ENCODE measurements at places on chromosomes 11 and 22. TPM values are rescaled to one million over a fixed set of nuclear protein-coding genes. Genes with fewer than 3 reads are reported as not detected.

Gene CHRM1
- not detected for total RNA-seq

Gene BARX2
- total RNA-seq: not detected

Gene TMEM258
- 69.3 TPM for total RNA-seq

Gene ARHGAP20
- total RNA-seq: not detected

Gene LMNTD2
- 5.0 TPM for total RNA-seq

Gene ZNF70
- 7.7 TPM for total RNA-seq

Gene SCO2
- total RNA-seq: 2.8 TPM

Gene NRGN
- total RNA-seq: 11.1 TPM

Gene CD6
- 85.6 TPM for total RNA-seq

Gene OR10D3
- not detected for total RNA-seq

Gene UQCR10
- 35.4 TPM for total RNA-seq

Gene RBMXL2
- not detected for total RNA-seq

Gene ART5
- not detected for total RNA-seq

Gene OR8D4
- total RNA-seq: not detected

All from natural killer cell (primary cell).